Naive B cell (primary cell): ENCODE measurements at places on chromosomes 12 and 14.

DNA sequence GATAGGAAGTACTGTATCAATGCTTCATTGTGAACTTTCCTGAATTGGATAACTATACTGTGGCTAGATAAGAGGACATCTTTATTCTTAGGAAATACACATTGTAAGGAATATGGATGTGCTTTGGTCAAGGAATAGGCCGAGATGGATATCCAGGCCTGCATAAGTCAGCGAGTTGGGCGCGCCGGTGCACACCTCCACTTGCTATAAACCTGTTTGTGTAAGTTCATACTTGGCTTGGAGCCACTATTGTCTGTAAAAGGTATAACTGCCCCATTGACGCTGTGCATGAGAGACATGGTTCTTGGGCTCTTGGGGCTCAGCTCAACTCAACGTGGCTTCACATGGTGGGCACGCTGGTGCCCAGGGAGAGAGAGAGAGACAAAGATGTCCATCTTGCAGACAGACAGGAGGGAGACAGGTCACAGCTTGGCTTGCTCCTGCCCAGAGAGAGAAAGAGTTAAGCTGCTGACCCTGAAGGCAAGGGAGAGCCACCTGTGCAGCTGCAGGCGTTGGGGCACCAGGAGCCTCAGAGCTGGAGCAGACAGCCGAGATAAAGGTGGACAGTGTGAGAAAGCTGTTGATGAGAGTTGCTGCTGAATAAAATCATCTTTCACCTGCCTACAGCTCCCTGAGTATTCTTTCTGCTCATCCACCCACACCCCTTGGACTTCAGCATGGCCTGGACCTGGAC is 34.1 kb upstream of the COCH start:
- no peak for DNase-seq

GRCh38 chr14:74441113-74441512 is 15.1 kb upstream of the SYNDIG1L start:
- DNase-seq, result no peak

DNA sequence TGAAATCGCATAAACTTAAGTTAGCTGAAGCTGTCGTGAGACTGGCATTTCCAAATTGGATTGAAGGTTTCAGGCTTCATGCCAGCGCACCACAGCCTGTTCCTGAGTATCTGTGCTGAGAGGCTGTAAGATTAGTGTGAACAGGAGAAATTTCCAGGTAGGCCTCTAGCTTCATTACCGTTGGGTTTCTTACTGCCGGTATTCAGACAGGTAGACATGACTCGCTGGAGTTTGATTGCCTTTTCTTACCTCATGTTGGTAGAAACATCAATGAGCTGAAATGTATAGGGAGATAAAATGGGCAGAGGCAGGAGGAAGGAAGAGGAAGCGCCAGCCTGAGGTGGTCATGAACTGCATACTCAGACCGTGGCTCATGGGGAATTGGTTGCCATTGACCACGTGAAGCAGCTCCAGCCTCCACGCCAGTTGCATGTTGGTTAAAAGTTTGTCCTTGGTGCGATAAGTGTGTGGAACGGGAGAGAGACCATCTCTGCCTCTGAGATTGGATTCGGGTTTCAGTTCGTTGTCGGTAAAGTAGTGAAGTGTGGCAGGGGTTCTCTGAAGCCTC is 42.3 kb upstream of the MMP17 start:
- no peak for DNase-seq

DNA sequence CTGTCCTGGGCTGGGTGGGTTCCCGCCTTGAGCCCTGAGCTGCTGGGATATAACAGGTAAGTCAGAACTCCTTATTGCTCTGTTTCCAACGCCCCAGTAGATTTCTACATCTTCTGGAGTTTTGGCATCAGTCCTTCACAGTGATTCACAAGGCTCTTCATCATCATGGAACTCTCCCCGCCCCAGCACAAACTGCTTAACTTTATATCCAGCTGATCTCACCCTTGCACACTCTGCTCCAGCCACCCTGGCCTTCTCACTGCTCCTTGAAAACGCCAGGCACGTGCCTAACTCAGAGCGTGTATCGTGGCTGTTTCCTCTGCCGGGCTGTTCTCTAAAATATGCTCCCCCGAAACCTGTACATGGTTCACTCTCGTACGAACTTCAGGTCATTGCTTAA is 264.9 kb downstream of the NOVA1 start:
- no peak for DNase-seq

DNA sequence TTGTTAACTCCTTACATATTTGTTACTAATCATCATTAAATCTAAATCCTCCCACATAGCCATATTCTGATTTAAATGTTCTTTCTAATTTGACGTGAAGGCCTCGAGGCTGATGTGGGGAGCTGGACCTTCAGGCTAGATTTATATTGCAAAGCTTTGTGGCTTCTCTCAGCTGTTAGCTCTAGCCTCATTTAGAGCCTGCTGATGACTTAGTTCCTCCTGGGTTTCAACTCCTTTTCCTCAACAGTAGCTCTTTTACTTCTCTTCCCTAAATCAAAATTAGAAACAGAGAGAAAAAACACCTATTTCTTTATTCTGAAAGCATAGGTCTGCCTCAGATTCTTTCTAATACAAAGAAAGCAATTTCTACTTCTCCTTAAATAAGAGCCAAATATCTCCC is 477.5 kb upstream of the CCDC196 start:
- no peak for DNase-seq

GRCh38 chr12:129635021-129635685 is 268.7 kb downstream of the TMEM132D start:
- no peak for DNase-seq
